HS-27A (cell line): ENCODE measurements at places on chromosomes 1 and 21.

DNA sequence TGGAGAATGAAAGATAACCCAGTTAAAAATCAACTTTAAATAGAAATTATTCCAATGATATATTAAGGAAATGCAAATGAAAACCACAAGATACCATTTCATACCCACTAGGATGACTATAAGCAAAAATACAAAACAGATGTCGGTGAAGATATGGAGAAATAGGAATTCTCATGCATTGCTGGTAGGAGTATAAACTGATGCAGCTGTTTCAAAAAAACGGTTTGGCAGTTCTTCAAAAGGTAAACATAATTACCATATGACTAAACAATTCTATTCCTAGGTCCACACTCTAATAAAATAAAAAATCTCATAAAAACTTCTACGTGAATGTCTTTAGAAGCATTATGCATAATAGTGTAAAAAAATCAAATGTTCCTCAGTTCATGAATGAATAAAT, 763.3 kb upstream of the BRINP3 start:
- DNase-seq: no peak

GRCh38 chr1:200041337-200042118, 14.0 kb downstream of the NR5A2 start:
- no peak for DNase-seq

DNA sequence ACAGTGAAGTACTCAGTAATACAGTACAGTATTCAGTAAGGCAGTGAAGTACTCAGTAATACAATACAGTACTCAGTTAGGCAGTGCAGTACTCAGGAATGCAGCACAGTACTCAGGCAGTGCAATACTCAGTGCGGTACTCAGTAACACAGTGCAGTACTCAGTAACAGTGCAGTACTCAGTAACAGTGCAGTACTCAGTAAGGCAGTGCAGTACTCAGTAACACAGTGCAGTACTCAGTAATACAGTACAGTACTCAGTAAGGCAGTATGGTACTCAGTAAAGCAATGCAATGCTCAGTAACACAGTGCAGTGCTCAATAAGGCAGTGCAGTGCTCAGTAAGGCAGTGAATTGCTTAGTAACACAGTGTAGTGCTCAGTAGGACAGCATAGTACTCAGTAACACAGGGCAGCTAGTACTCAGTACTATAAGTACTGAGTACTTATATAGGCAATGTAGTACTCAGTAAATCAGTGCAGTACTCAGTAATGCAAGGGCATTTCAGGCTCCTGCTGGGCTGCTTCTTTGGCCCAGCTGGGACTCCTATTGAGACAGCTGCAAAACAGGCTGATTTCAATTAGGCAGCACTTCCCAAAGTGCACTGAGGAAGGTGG, 411.3 kb downstream of the DISC1 start:
- no peak for DNase-seq

DNA sequence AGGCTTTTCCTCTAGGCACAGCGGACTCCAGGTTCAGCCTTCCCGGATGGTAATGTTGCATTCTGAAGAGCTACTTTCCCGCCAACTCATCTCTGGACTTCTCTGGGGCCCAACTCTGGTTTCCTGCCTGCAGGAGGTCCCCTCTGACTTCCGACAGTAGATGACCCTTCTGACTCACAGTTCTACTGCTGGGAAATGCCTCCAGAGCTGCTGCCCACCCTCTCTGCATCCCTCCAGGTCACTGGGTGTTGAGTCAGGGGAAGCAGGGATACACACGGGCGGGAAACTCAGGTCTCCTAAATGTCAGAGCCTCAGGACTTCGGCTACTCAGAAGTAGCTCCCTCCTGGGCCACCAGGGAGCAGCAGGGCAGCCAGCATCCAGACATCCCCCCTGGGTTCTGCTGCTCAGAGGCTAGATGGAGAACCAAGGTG, 2.1 kb upstream of the KIF21B start:
- DNase-seq: no peak

DNA sequence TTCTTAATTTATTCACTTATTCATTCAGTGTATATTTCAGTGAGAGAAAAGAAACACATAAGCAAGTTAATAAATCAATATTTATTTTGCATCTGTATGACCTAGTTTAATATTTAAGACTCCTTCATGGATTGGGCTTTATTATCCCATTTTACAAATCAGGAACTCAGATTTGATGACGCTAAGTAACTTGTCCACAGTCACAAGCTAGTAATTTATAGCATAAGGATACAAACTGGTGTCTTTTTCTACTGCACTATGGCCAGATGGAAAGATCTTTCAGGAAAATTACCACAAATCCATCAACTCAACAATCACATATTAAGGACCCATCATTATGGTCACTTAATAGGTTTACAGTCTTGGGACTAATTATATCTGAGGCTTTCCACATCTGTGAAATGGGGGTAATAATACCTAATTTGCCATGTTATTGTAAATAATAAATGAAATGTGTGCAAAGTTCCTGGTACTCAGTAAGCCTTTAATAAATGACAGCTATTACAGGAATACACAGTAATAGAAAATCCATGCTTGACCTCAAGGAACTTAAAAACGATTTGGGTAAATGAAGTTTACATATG, 13.3 kb downstream of the CDKN2C start:
- no peak for DNase-seq

DNA sequence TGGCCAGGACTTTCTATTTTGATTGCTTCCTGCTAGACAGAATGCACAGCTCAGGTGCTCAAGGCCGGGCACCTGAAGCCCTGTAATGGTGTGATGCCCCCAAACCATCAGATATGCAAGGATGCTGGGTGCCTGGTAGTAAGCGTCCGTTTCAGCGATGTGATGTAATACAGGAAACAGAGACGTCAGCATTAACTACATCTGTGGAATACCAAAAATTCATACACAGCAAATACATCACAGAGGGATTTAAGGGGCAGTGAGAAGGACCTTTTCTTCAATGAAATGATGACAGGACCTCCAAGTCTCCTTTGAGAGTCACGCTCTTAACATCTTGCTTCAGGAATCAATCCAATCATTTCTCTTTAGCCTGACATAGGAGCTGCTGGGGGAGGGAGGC, 64.4 kb downstream of the SIM2 start:
- no peak for DNase-seq

GRCh38 chr1:23007106-23007505, 8.5 kb downstream of the TEX46 start:
- DNase-seq: no peak

- no peak for DNase-seq
Measured at GRCh38 chr1:224509907-224510306, 75.3 kb upstream of the WDR26 start.
